Bronchial smooth muscle cell (primary cell): ENCODE measurements at places on chromosomes 2 and 18. TPM values are rescaled to one million over a fixed set of nuclear protein-coding genes. Genes with fewer than 3 reads are reported as not detected.

The MAP4K3 gene
- total RNA-seq: 33.1 and 45.7 TPM in 2 replicates

The MGAT4A gene
- under 0.01 TPM in 1 of 2 replicates, not detected in the other for total RNA-seq

The RSAD2 gene
- under 0.01 and 0.47 TPM in 2 replicates for total RNA-seq

The KRTCAP3 gene
- 0.26 and 0.47 TPM in 2 replicates for total RNA-seq

The DSC2 gene
- under 0.01 and 0.09 TPM in 2 replicates for total RNA-seq

The TFCP2L1 gene
- total RNA-seq: not detected in 2 replicates
